ENCODE measurements at places on chromosomes 6 and 20. TPM values are rescaled to one million over a fixed set of nuclear protein-coding genes. Genes with fewer than 3 reads are reported as not detected.

MCHR2 gene
- not detected for total RNA-seq

OR2J3 gene
- not detected for total RNA-seq

DNA sequence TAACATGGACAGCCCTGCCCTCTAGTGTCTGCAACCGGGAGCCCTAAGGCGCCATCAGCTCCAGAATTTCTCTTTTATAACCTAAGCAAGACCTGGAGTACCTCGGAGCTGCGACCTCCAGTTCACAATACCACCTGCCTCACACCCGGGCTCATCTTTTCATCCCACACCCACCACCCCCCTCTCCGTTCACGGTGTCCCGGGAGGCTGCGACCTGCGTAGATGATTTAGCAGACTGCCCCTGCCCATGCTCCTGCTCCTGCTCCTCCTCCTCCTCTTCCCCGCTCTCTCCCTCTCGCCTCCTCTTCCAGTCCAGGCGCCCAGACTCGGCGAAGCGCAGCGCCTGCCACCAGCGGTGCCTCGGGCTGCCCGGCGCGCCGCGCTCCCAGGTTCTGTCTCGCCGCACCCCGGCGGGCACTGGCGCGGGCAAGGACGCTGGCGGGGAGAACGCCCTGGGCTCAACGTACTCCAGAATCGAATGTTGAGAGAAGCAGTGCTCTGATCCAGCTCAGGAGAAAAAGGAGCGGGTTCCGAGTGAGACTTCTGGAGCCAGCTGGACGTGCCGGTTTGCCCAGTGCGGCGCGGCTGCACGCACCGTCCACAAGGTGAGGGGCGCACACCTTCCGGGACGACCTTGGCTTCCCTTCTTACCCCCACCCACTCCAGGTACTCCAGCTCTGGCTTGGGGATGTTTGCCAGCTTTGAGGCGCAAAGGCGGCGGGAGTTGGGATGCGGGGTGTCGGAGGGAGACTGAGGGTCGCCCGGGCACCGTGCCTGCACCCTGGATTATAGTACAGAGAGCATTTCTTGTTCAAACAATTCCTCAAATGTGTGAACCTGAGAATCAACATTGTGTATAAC lies at the start of gene HTR1E:
HTR1E (plus strand) TSS at position 310 of the 861 bp plus-strand sequence. CDS start 77,807 bp downstream, outside the sequence.
- no peak within 1 kb of the TSS for H3K4me3 ChIP-seq
- H3K27ac ChIP-seq: no peak within 1 kb of the TSS
- H3K27me3 ChIP-seq: peaks cover 33% of the 10 kb centered on the region
- no peaks in the 10 kb centered on the region for H3K4me1 ChIP-seq
- no peak for DNase-seq

MDC1 gene
- 6.7 TPM for total RNA-seq

- no peak overlapping the region for H3K4me3 ChIP-seq
- H3K27ac ChIP-seq: no peak overlapping the region
- peaks cover 19% of the 10 kb centered on the region for H3K4me1 ChIP-seq
- H3K36me3 ChIP-seq: no peaks in the 10 kb centered on the region
- DNase-seq: no peak
These were observed 25.9 kb downstream of the PPARD start for GRCh38 chr6:35368038-35368887.

GRCh38 chr6:35402136-35402855 lies 49.8 kb upstream of the FANCE start:
- H3K27ac ChIP-seq: no peak overlapping the region
- H3K27me3 ChIP-seq: no peaks in the 10 kb centered on the region
- DNase-seq: no peak
- H3K36me3 ChIP-seq: peaks cover 22% of the 10 kb centered on the region
- no peak overlapping the region for H3K4me3 ChIP-seq
- no peaks in the 10 kb centered on the region for H3K4me1 ChIP-seq

DNA sequence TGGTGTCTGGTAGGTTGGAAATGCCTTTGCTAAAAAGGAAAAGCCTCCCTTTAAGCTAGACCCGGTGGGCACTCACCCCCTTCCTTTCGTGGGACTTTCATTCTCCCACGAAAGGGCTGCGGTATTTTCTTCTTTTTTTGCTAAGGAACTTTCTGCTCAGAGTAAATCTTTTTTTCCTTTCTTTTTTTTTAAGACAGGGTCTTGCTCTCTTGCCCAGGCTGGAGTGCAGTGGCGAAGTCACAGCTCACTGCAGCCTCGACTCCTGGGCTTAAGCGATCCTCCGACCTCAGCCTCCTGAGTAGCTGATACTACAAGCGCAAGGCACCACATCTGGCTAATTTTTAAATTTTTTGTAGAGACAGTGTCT lies 4.0 kb downstream of the TP53TG5 start:
- no peaks in the 10 kb centered on the region for H3K27me3 ChIP-seq
- H3K27ac ChIP-seq: peak overlapping the region; percentile 69
- DNase-seq: no peak
- peaks cover 13% of the 10 kb centered on the region for H3K4me1 ChIP-seq
- H3K36me3 ChIP-seq: no peaks in the 10 kb centered on the region
- no peak overlapping the region for H3K4me3 ChIP-seq

TMEM200A gene
- 0.62 TPM for total RNA-seq

NR2E1 gene
- not detected for total RNA-seq

GRCh38 chr6:117783279-117783678 lies 108.0 kb downstream of the NUS1 start:
- no peak for DNase-seq
- no peak overlapping the region for H3K27ac ChIP-seq
- H3K27me3 ChIP-seq: no peaks in the 10 kb centered on the region
- no peaks in the 10 kb centered on the region for H3K4me1 ChIP-seq
- H3K4me3 ChIP-seq: no peak overlapping the region
- H3K36me3 ChIP-seq: no peaks in the 10 kb centered on the region

- H3K4me3 ChIP-seq: no peak overlapping the region
- H3K36me3 ChIP-seq: no peaks in the 10 kb centered on the region
- no peak for DNase-seq
- no peak overlapping the region for H3K27ac ChIP-seq
These were observed 100.6 kb upstream of the SALL4 start for GRCh38 chr20:51902933-51903332.

GRCh38 chr6:90372885-90373284 lies 76.2 kb upstream of the BACH2 start:
- H3K27me3 ChIP-seq: no peaks in the 10 kb centered on the region
- peaks cover 4% of the 10 kb centered on the region for H3K4me1 ChIP-seq
- DNase-seq: no peak

CFAP206 gene
- 0.26 TPM for total RNA-seq

- H3K4me3 ChIP-seq: no peak overlapping the region
- no peak overlapping the region for H3K27ac ChIP-seq
- no peaks in the 10 kb centered on the region for H3K36me3 ChIP-seq
- H3K27me3 ChIP-seq: no peaks in the 10 kb centered on the region
These were observed 27.9 kb upstream of the ZFP64 start for GRCh38 chr20:52219441-52219840.

TAGAP gene
- 3.6 TPM for total RNA-seq

HDGFL1 gene
- not detected for total RNA-seq

IMPG1 gene
- total RNA-seq: 0.13 TPM

DNA sequence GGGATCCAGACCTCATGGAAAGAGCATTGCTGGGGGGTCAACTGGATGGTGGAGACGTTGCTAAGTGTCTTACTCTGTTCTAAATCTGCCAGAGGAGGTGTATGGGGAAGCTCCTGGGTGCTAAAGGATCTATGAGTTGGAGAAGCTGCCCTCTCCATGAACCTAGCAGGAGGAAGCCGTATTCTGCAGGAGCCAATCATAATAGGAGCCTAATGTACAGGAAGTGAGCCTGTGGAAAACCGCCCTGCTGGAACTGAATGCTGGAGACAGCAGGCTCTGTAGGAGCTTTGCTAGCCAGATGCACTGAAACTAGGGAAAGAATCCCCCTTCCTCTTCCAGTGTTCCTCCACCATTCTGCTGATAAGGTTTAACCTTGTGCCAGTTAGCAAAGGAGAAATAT lies 10.9 kb downstream of the CASP8AP2 start:
- H3K4me3 ChIP-seq: no peak overlapping the region
- no peak overlapping the region for H3K27ac ChIP-seq

GRCh38 chr6:83985715-83986114 lies 47.9 kb upstream of the MRAP2 start:
- H3K4me1 ChIP-seq: no peaks in the 10 kb centered on the region
- no peak overlapping the region for H3K27ac ChIP-seq
- DNase-seq: no peak
- no peaks in the 10 kb centered on the region for H3K36me3 ChIP-seq
- H3K4me3 ChIP-seq: no peak overlapping the region

COX4I2 gene
- total RNA-seq: 0.83 TPM

- no peaks in the 10 kb centered on the region for H3K36me3 ChIP-seq
- DNase-seq: no peak
- no peaks in the 10 kb centered on the region for H3K27me3 ChIP-seq
- peak overlapping the region; percentile 86 for H3K27ac ChIP-seq
- no peak overlapping the region for H3K4me3 ChIP-seq
These were observed 10.9 kb upstream of the LPIN3 start for GRCh38 chr20:41329435-41330342.

DNA sequence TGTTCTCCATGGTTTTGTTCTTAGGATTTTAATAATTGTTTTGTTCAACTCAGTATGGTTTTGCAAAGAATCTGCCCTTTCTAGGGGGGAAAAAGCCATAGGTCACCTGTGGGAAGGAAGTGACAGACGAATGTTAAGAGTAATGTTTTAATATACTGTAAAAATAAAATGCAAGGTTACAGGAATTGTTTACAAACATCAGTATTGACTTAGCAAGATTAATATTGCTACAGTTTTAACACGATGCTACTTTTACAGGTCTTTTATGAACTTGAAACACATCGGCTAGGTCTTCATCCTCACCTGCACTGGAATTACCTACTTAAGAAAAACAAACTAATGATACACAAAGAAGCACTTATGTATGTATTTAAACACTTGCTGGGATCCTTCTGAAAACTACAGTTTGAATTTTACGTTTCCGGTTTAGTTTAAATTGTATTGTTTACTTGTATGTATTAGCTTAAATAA lies 1.7 kb upstream of the NKX2-4 start:
- H3K27ac ChIP-seq: no peak overlapping the region
- no peaks in the 10 kb centered on the region for H3K4me1 ChIP-seq
- DNase-seq: no peak
- peaks cover 19% of the 10 kb centered on the region for H3K27me3 ChIP-seq

DNA sequence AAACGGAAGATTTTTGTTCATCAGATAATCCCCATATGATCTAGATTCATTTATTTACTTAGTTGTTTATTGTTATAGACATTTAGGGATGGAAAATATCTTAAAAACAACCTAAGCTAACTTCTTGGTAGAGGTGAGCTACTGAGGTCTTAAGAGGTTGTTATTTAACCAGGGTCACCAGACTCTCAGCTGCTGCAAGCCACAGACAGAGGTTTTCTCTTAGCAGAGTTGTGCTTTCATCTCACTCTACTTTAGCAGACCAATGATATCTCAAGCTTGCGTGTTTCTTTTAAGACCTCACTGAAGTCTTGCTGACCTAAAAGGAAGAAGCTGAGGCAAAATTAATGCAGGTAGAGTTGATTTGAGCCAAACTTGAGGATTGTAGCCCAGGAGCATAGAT lies 43.6 kb downstream of the NCOA7 start:
- no peaks in the 10 kb centered on the region for H3K36me3 ChIP-seq
- H3K27me3 ChIP-seq: no peaks in the 10 kb centered on the region
- no peak for DNase-seq
- H3K4me1 ChIP-seq: peaks cover 33% of the 10 kb centered on the region
- no peak overlapping the region for H3K4me3 ChIP-seq

PPIL6 gene
- 2.0 TPM for total RNA-seq

TNF gene
- total RNA-seq: 0.27 TPM

GRCh38 chr6:111576291-111576690 lies 29.4 kb downstream of the TRAF3IP2 start:
- no peak for DNase-seq
- H3K4me1 ChIP-seq: peaks cover 57% of the 10 kb centered on the region
- no peaks in the 10 kb centered on the region for H3K27me3 ChIP-seq
- H3K27ac ChIP-seq: peak overlapping the region; percentile 83
- no peak overlapping the region for H3K4me3 ChIP-seq
- peaks cover 78% of the 10 kb centered on the region for H3K36me3 ChIP-seq

DNA sequence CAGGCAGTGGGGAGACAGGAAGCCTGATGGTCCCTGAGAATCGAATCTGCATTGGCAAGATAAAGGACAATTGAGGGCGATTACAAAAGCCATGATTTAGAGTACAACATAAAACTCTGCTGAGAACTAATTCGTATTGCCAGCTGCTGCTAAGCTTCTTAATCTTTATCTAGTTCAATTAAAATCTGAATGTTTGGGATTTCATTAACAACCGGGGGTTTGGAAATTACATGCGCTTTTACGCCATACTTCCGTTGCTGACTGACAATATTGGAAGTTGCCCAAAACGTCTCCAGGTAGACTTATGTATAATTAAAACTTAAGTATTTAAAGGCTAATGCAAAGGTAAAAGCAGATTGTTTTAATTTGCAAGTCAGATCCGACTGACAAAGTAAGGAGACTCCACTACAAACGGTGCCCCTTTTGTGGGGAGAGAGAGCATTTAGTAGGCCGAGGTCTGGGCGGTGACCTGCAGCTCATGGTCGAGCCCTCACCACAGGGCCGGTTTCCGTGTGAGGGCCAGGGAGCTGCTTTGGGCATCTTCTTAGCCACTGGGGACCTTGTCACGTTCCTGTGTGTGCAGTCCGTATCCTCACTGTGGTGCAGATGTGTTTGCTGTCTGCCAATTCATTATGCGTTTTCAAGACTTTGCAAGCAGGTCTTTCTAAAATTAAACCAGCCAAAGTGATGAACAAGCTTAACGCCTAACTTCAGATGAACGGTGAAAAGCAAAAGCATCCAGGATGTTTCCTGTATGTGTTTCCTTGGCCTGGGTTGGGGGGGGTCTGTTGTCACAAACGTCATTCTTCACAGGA lies 49.9 kb downstream of the CDH4 start:
- no peak for DNase-seq
- no peaks in the 10 kb centered on the region for H3K36me3 ChIP-seq
- H3K27ac ChIP-seq: no peak overlapping the region
- H3K4me1 ChIP-seq: no peaks in the 10 kb centered on the region
- H3K4me3 ChIP-seq: no peak overlapping the region

CLVS2 gene
- total RNA-seq: not detected

PACRG gene
- not detected for total RNA-seq

DNA sequence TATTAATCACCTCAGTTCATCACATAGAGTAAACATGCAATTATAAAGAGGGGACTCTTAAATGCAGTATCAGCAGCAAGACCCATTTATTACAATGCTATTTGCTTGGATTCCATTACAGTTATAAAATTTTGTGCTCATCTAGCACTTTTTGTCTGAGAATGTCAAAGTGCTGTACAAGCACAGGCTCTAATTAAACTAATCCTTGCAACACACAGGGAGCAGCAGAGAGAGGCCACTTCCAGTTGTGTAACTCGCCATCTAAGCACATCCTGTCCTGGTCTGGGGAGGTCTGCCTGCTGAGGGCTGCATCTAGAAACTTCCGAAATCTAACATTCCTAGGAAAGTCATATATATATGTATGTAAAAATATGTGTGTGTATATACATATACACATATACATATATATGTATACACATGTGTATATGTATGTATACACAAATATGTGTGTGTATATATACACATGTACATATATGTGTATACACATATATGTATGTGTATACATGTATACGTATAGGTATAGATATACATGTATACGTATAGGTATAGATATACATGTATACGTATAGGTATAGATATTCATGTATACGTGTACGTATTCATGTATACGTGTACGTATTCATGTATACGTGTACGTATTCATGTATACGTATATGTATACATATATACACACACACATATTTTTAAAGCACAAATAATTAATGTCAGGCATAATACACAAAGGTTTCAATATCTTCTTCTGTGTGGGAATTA lies 136.4 kb upstream of the JARID2 start:
- DNase-seq: no peak
- no peak overlapping the region for H3K4me3 ChIP-seq
- H3K4me1 ChIP-seq: no peaks in the 10 kb centered on the region
- no peak overlapping the region for H3K27ac ChIP-seq
- no peaks in the 10 kb centered on the region for H3K27me3 ChIP-seq
